ENCODE measurements at places on chromosomes 6 and 20.

DNA sequence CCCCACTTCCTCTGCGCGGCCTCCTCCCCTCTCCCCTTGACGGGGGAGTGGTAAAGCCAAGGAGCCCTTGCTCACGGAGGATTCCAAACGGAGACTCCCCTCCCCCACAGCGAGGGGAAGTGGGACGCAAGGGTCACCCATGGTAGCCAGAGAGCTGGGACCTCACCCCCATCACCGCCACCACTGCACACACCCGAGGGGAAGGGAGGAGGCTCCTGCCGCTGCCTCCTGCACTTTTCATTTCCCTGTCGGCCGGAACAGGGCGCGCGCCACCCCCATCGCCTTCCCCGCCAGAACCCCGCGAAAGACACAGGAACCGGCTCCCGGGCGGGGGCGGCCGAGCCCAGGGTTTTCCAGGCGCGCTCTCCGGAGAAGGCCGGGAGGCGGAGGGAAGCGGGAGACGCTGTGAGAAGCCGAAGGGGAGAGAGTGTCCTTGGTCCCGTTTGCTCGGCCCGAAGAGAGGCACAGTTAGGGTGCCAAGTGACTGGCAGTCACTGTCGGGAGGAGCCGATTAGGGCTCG, 789 bp downstream of the CCND3 start:
- DNase-seq = no peak

GRCh38 chr6:38610050-38610625, 29.6 kb downstream of the BTBD9 start:
- DNase-seq = no peak

DNA sequence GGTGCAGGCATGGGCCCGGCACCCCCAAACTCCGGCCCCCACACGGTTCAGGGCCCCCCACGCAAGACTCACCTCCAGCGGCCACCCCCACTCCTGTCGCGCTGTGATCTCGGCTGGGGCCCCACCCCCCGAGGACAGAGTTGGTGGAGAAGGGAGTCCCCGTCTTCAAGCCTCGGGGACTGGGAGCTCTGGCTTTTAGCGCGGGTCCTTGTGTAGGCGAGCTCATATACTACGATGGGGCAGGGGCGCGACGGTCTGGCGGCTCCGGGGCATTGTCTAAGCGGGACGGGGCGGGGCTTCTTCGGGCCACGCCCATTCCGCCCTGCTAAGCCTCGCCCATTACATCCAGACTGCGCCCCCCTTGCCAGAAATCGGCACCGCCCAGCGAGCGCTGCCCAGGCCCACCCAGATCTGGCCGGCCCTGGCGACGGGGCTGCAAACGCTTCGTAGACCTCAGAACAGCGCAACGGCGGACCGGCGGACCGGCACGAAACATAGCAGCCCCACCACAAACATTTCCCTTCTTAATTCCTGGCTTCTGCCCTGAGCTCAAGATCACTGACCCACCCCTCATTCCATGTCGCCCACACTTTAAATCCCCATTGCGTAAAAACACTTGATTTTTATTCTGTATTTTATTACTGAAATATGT, 1.0 kb upstream of the DDAH2 start:
- DNase-seq = no peak

- DNase-seq = no peak
These were observed 168.6 kb downstream of the CD83 start for GRCh38 chr6:14286144-14286543.

- no peak for DNase-seq
These were observed 33.2 kb upstream of the PNISR start for GRCh38 chr6:99458319-99458718.

GRCh38 chr6:29811377-29811776, 16.2 kb upstream of the HLA-G start:
- no peak for DNase-seq
